Peyer's patch (tissue), 4 donors: ENCODE measurements at places on chromosomes 3 and 15. TPM values are rescaled to one million over a fixed set of nuclear protein-coding genes. Genes with fewer than 3 reads are reported as not detected.

Gene TRIM42
- total RNA-seq: not detected

Gene A4GNT
- total RNA-seq: not detected

Gene ROPN1
- total RNA-seq: not detected

Gene CISH
- 13.5 TPM for total RNA-seq

Gene EXOSC7
- 19.8 TPM for total RNA-seq

Gene TMEM212
- total RNA-seq: not detected

Gene SH2D7
- total RNA-seq: 7.7 TPM

Gene C2CD4A
- total RNA-seq: not detected

Gene PTX3
- not detected for total RNA-seq

Gene KBTBD13
- not detected for total RNA-seq

Gene LTF
- total RNA-seq: 12.4 TPM

Gene APEH
- 99.0 TPM for total RNA-seq

Gene ZCWPW2
- total RNA-seq: not detected

Gene CAMK2N2
- total RNA-seq: not detected

Gene AGBL1
- total RNA-seq: not detected

Gene ZNF80
- not detected for total RNA-seq

Gene CYP8B1
- not detected for total RNA-seq

Gene PIGBOS1
- 7.4 TPM for total RNA-seq

Gene CSPG5
- not detected for total RNA-seq

Gene PLOD2
- 53.2 TPM for total RNA-seq

Gene MBNL1
- 409 TPM for total RNA-seq

Gene SLC22A13
- total RNA-seq: 1.4 TPM

Gene DUOX1
- total RNA-seq: not detected

Gene FBXL22
- total RNA-seq: not detected

Gene TMCO5A
- total RNA-seq: not detected

Gene P3H2
- 7.3 TPM for total RNA-seq

Gene NOX5
- 5.0 TPM for total RNA-seq

Gene KY
- total RNA-seq: 0.88 TPM

Gene ACVR2B
- total RNA-seq: 4.9 TPM

Gene SPTBN5
- total RNA-seq: 4.1 TPM

Gene HERC2
- total RNA-seq: 112 TPM

Gene ITIH1
- not detected for total RNA-seq

Gene TOMM70
- total RNA-seq: 33.8 TPM

Gene HDGFL3
- 14.2 TPM for total RNA-seq

Gene ALPK3
- 0.83 TPM for total RNA-seq

Gene BNC1
- not detected for total RNA-seq

Gene PARP9
- 38.8 TPM for total RNA-seq

Gene CHRFAM7A
- 3.2 TPM for total RNA-seq

Gene ACTC1
- total RNA-seq: not detected

Gene DPPA2
- not detected for total RNA-seq

Gene CLDN16
- total RNA-seq: not detected

Gene RPL39L
- not detected for total RNA-seq

Gene UPK1B
- not detected for total RNA-seq

Gene PXK
- 73.4 TPM for total RNA-seq

Gene ZKSCAN7
- 3.2 TPM for total RNA-seq

Gene TMEM158
- 2.0 TPM for total RNA-seq

Gene STX19
- 13.0 TPM for total RNA-seq

Gene ROBO2
- 5.4 TPM for total RNA-seq

Gene IGF2BP2
- total RNA-seq: 105 TPM

Gene FOXB1
- not detected for total RNA-seq

Gene MOBP
- not detected for total RNA-seq

Gene CHRNA3
- 1.2 TPM for total RNA-seq

Gene PML
- 52.4 TPM for total RNA-seq

Gene DISP2
- total RNA-seq: 27.5 TPM
